ENCODE measurements at places on chromosomes 3 and 15.

GRCh38 chr3:111194048-111194447, 122.4 kb downstream of the NECTIN3 start:
- DNase-seq = no peak

- DNase-seq = no peak
Measured at GRCh38 chr15:90810354-90810753, 58.0 kb upstream of the FURIN start.

DNA sequence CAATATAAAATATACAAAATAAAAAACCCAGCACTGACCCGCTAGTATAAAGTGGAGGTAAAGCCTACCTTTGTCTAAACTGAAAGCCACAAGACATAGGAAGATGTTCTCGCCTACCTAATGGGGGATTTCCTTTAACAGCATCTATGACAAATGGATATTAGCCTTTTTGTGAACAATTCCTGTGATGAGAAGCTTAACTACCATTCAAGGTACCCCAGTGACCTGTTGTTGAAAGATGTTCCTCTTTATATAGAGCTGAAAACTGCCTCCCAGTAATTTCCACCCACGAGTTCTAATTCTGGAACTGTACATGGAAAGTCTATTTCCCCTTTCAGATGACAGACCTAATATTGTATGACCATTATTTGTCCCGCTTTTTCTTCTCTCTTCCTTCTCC, 109.8 kb upstream of the RASGRP1 start:
- DNase-seq = no peak

DNA sequence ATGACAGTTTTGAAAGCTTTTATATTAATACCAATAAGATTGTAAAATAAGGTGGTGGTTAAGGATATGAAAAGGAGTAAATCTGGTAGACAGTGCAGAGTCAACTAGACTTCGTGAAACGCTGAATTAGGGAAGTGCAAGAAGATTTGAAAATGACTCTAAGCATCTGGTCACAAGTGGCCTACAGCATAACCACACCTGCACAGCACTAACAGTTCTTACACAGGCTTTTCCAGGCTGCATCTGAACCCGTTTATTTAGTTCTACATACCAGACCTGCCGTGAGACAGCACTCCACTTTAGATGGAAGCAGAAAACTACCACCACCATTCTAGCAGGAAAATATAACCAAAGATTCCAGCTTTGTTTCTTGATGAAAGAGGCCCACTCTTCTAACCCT, 1.9 kb downstream of the DMXL2 start:
- DNase-seq = no peak

DNA sequence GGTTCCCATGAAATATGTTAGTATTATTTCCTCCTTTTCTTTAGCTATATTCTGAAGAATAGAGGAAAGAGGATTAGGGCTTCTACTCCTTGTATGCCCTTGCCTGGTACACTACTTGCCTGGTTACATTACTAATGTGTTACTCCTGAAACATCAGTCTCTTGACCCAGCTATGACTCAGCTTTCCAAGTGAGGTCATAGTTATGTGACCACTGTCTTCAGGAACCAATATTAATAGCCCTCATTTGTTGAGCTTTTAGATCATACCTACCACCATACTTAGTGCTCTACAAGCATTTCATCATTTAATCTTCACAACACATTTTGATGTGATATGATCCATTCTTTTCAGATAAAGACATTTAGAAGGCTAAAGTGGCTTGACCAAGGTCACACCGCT, 60.3 kb downstream of the CMSS1 start:
- DNase-seq = peak; percentile 94

- peak; percentile 4 for DNase-seq
Measured at GRCh38 chr3:123449102-123449996, 459 bp upstream of the ADCY5 start.

GRCh38 chr3:150582620-150583019, 20.5 kb upstream of the SELENOT start:
- no peak for DNase-seq

DNA sequence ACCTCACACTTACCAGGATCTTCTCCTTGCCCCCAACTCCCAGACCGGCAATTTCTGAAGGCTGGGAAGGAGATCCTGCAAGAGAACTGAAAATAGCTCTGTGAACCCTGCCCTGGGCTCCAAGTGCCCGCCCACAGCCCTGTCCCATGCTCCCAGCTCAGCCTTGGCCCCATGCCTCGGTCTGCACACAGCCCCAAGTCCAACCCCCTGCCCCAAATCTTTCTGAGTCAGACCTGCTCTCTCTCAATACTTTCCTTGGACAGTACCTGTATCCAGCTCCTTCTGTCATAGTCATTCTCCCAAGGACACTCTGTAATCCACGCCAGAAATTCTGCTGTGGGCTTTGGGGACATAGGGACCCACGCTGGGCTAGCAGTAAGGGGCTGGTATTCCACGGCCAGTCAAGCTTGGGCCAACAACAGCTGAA, 6.3 kb upstream of the SMAD3 start:
- DNase-seq = no peak

DNA sequence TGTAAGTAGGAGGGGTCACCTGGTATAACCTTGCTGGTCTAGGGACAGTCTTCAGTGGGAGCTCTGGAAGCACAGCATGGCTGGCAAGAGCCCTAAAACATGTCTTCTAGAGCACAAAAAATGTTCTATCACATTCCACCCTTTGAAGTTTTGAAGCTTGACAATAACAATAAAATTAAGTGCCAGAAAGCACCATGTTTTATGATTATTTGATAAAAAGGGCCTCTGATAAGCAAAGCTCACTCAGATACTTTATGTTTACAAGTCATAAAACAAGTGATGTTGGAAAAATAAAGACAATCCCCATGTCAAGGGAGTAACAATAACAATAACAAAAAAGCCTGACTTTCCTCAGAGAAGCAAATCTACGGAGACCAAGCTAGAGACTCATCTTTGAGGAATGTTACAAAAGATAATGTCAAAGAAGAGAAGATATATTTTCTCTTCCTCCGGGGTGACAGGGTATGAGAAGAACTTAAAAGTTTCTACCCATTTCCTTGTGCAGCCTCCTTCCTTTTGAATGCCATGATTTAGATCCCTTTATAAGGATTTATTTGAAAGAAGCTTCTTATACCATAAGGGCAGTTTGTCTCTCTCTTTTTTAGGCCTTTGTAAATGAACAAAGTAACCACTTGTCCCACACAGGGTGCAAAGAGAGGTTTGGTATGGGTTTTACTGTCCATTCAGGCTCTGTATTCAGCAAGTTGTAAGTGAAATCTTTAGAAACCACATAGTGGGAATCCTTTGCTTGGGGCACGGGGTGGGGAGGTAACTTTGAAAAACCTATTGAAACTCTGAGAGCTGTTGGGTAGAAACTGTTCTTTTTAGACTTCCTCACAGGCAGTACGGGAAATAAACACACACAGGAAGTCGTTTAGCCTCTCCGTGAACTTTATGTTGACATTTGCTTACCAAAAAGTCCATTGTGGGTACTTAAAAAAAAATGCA, 109.6 kb upstream of the RBMS3 start:
- DNase-seq = peak; percentile 24

- no peak for DNase-seq
Measured at GRCh38 chr3:140403079-140403478, 274.8 kb upstream of the TRIM42 start.

DNA sequence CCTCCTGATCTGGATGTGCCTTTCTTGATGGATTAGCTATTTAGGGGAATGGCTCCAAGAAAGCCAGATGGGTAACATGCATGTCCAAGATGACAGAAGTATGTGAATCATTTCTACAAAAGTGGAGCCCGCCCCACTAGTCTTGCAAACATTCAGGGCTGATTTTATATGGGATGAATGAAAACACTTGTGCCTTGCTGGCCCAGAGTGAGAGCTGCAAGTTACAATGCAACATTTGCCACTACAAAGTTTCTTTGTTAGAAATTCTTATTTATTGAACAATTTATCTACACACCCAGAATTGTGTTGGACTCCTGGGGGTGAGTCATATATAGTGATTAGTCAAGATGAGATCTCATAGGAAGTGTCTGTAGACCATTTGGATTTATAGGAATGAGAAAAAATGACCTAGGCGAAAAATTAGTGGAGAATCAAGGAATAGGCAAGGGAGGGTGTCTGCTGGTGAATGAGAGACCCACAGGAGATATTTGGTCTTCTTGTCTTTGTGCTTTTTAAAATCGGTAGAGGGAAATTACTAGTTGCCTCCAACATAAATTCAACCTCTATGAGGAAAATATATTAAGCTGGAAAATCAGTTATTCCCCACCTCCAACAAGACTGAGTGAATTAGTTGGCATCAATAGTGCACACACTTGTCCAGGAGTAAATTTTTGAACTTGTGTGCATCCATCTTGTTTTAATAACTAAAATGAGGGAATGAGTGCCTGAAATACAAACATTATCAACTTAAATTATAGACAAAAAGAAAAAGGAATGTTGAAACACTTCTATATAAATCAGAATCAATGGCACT, 53.5 kb upstream of the DCBLD2 start:
- DNase-seq = peak; percentile 83

- no peak for DNase-seq
Measured at GRCh38 chr3:9135930-9136525, 113.4 kb downstream of the SRGAP3 start.

- no peak for DNase-seq
Measured at GRCh38 chr3:144546539-144546938, 574.9 kb downstream of the DIPK2A start.

GRCh38 chr3:72702997-72703396, 145.2 kb downstream of the SHQ1 start:
- DNase-seq = no peak

GRCh38 chr3:3200632-3201212, 21.2 kb upstream of the CRBN start:
- peak; percentile 66 for DNase-seq

GRCh38 chr3:190673148-190673547, 159.3 kb downstream of the IL1RAP start:
- peak; percentile 35 for DNase-seq

- peak; percentile 79 for DNase-seq
Measured at GRCh38 chr15:39942101-39942752, 8.3 kb downstream of the EIF2AK4 start.

GRCh38 chr3:148881286-148881685, 16.2 kb downstream of the CPA3 start:
- peak; percentile 25 for DNase-seq

- DNase-seq = no peak
Measured at GRCh38 chr3:129890125-129890524, 3.4 kb downstream of the TMCC1 start.

DNA sequence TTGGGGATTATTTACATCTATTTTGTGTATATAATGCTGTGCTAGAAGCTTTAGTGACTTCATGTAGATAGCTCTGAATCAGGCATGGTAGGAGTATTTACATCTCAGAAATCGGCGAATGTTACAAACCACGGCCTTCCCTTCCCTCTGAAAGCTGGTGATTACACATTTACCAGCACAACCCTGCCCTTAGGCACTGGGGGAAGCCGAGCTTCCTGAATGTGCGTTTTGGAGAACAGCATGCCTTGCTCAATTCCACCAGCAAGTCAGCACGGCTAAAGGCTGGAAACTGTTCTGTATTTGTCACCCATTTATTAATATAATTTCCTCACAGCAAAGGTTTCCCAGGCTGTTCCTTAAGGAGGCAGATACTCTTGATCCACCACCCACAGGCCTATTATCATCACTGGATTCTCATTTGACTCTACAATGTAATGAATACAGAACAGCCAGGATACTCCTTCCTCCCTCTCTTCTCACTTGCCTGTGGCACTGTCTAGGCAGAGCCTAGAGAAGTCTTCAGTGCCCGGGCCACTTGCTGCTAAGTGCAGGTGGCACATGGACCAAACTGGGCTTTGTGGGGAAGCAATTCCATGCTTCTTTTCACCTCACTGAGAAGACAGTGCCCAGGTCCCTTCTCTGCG, 55.2 kb upstream of the CACNA2D3 start:
- DNase-seq = no peak

DNA sequence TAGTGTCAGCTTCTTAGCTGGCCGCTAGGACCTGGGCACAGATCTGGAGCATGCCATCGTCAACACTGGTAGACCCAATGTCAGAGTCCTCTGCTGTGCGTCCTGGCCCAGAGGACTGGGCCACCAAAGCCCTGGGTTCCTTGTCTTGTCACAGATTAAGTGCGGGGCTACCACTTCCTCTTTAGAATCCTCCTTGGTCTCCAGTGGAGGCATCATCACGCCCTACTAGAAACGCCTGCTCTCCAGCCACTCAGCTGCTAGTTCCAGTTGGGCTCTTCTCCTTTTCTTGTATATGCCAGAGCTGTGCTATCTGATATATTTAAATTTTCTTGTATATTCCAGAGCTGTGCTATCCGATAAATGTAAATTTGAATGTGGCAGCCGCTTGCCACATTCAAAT, 11.2 kb downstream of the PPCDC start:
- no peak for DNase-seq

DNA sequence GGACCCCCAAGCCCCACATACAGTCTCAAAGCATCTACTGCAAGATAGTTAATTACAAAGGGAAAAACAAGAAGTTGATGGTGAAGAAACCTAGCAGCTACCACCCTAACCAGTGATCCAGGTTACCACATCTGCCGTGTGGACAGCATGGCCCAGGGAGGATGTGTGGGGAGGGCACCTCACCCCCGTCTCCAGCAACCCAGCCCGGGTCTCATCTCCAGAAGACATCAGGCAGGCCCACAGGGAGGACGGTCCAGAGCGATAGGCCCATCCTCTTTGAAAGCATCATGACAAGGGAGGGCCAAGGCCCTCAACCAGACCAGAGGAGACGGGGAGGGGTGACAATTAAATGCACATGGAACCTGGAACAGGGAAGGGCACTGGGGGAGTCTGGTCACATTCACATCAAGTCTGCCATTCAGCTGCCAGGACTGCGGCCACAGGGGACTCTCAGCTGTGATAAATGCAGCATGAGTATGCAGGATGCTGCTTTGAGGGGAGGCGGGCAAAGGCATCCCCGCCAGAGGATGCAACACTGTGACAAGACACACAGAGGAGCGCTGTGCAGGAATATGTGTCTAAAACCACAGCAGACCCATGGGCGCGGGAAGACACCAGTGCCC, 18.8 kb downstream of the ZXDC start:
- no peak for DNase-seq

- peak; percentile 92 for DNase-seq
Measured at GRCh38 chr3:48708481-48708889, 8.5 kb downstream of the IP6K2 start.

DNA sequence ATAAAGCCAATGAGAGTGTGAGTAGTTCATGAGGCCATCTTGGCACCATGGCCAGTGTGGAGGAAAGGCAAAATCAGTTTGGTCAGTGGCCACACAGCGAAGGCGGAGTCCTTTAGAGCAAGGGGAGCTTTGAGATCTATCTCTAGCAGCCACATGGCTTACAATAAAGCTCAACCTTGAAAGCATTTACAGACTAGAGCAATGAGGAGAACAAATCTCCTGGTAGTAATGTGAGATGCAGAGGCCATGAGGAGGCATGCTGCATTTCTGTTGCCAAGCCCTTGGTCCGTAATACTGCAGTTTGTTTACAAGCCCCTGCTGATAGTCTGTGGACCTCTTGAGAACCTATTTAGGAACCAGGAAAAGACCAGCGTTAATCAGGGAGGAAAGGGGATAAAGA, 381.5 kb upstream of the C2CD4B start:
- DNase-seq = no peak

DNA sequence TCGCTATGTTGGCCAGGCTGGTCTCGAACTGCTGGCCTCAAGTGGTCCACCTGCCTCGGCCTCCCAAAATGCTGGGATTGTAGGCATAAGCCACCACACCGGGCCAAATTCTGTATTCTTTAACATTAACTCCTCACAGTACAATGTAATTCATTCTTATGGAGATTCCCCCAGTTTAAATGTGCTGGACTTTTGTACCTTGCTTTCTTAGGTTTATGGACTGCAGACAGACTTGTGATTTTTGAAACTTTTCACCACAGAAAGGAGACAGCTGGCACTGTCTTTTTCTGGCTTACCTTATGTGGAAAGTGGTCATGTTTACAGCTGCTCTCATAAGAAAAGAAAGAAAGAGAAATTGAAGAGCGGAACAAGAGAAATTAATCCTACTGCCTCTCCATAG, 103.8 kb downstream of the IQCH start:
- DNase-seq = no peak

Measured in fibroblast of mammary gland (primary cell).